Esophagus squamous epithelium (tissue), 5 donors: ENCODE measurements at places on chromosomes 12 and 14. TPM values are rescaled to one million over a fixed set of nuclear protein-coding genes. Genes with fewer than 3 reads are reported as not detected.

- no peaks in the 10 kb centered on the region for H3K36me3 ChIP-seq
- H3K27ac ChIP-seq, result peak overlapping the region; percentile 63
- no peak for DNase-seq
Observed at GRCh38 chr12:58420503-58420902, 479.1 kb downstream of the ATP23 start.

DNA sequence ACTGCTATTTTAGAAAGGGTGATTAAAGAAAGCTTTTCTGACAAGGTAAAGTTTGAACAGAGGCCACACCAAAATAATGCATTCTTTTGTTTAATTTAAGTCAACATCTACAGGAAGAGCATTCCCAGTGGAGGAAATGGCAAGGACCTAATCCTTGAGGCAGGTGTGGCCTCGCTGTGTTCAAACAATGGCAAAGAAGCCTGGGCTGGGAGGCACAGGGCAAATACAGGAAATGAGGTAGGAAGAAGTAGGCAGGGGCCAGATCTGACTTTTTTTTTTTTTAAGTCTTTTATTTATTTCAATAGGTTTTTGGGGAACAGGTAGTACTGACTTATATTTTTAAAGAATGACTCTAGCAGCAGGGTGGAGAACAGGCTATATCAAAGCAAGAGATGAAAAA, 53.5 kb downstream of the ARMH4 start:
- no peaks in the 10 kb centered on the region for H3K36me3 ChIP-seq
- no peaks in the 10 kb centered on the region for H3K4me1 ChIP-seq
- DNase-seq, result no peak

DNA sequence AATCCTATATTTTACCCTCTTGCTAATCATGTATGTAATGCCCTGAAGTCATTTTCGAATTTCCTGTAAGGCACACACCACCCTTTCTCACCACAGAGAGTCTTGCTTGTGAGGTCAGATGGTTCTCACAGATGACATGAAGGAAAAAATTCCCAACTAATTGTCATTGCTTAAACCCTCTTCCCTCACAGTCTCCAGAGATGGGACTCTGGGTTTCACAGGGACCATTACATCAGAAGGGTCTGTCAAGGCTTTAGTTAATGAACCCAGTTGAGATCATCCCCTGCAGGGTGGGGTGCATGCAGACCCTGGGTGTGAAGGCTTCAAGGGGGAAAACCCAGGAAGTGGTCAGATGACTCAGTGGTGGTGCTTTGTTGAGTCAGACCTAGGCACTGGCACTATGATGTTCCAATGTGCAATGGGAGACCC, 229.6 kb downstream of the BCAT1 start:
- no peak overlapping the region for H3K4me3 ChIP-seq
- no peaks in the 10 kb centered on the region for H3K36me3 ChIP-seq
- DNase-seq, result no peak
- no peak overlapping the region for H3K27ac ChIP-seq
- H3K27me3 ChIP-seq, result no peaks in the 10 kb centered on the region

Gene ST8SIA1
- total RNA-seq, result 0.38 TPM

DNA sequence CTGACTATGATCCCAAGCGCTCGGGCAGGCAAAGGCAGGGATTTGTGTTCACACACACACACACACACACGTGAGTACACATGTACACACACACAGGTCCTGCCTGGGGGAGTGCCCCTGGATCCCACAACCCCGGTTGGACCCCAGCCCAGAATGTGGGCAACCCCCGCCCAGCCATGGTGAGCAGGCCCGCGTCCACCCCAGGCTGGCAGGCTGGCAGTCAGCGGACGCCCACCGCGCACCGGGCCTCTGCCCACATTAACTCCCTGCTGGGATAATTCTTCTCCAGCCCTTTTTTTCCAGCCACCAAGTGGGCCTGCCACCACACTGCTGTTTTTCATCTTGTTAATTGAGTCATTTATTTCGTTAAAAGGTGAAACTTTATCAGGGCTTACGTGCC, 256.2 kb downstream of the BCL11B start:
- DNase-seq, result no peak
- no peak overlapping the region for H3K4me3 ChIP-seq
- H3K27me3 ChIP-seq, result no peaks in the 10 kb centered on the region
- no peaks in the 10 kb centered on the region for H3K36me3 ChIP-seq
- no peaks in the 10 kb centered on the region for H3K4me1 ChIP-seq

Gene IL26
- not detected for total RNA-seq
